ENCODE measurements at places on chromosomes 3 and 15. TPM values are rescaled to one million over a fixed set of nuclear protein-coding genes. Genes with fewer than 3 reads are reported as not detected.

DNA sequence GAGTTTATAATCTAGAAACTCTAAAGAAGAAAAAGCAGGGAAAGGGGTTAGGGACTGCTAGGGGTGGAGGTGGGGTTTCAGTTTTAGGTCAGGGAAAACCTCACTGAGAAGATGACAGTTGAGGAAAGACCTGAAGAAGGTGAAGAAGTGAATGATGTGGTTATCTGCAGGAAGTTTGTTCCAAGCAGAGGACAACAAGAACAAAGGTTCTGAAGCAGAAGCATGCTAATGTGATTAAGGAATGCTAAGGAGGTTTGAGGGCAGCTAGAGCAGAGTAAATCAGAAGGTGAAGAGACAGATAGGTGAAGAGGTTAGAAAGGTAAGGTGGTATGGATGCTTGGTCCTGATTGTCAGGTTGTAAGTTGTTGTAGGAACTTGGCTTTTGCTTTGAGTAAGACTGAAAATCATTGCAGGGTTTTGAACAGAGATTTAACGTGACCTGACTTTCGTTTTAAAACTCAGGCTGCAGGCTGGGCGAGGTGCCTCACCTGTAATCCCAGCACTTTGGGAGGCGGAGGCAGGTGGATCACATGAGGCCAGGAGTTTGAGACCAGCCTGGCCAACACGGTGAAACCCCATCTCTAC is 8.6 kb downstream of the OXSR1 start:
- peaks cover 78% of the 10 kb centered on the region for H3K4me1 ChIP-seq
- peak overlapping the region; percentile 18 for H3K4me3 ChIP-seq
- H3K36me3 ChIP-seq, result peaks cover 11% of the 10 kb centered on the region

SPTSSB gene
- total RNA-seq, result not detected

GRCh38 chr15:62599791-62600777 is 435.0 kb upstream of the C2CD4B start:
- no peak overlapping the region for H3K27ac ChIP-seq
- peaks cover 18% of the 10 kb centered on the region for H3K36me3 ChIP-seq
- H3K27me3 ChIP-seq, result no peaks in the 10 kb centered on the region
- DNase-seq, result no peak
- H3K4me1 ChIP-seq, result peaks cover 48% of the 10 kb centered on the region
- no peak overlapping the region for H3K4me3 ChIP-seq

DNA sequence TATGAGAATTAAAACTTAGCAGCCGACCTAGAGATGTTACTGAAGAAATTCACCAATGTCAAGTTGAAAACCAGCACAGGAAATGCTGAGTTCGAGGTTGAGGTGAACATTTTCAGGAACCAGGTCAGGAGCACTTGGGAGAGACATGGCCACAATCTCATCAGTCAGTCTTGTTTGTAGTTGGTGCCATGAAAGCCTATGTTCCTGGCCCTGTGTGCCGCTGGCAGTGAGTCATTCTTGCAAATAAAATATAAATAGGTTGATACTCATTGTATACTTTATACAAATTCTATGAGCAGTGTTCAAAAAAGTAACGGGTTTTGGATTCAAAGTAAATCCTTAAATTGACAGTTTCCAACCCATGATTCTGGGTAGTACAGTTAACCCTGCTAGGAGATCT is 1.5 kb upstream of the FSIP1 start:
- H3K36me3 ChIP-seq, result peaks cover 14% of the 10 kb centered on the region
- H3K27ac ChIP-seq, result peak overlapping the region; percentile 76
- peaks cover 58% of the 10 kb centered on the region for H3K4me1 ChIP-seq

DNA sequence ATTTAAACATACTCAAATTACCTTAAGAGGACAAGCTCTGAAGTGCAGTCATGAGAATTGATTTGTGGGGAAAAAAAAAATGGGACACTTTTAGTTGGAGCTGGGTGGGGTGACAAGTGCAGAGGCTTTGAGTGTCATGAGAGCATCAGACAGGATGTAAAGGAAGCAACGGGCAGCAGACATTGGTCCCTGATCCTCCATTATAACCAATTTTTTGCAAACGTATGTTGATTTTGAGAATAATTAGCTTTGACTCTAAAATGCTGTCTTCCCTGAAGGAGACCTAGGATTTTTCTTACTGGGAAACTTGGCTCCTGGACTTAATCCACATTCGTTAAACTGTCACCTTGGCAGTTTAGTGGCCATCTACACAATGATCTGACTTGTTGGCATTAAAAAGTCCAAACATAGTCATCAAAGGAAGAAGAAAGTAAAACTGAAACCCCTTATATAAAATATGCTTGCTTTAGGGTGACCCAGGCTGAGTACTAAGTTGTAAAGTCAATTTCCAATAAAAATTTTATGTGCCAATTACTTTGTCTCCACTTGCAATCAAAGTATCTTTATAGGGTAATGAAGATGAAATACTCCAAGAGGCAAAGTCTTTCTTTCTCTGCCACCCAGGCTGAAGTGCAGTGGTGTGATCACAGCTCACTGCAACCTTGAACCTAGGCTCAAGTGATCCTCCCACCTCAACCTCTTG is 45.6 kb downstream of the BCL2L10 start:
- DNase-seq, result no peak
- peaks cover 41% of the 10 kb centered on the region for H3K36me3 ChIP-seq
- H3K27ac ChIP-seq, result no peak overlapping the region

DNA sequence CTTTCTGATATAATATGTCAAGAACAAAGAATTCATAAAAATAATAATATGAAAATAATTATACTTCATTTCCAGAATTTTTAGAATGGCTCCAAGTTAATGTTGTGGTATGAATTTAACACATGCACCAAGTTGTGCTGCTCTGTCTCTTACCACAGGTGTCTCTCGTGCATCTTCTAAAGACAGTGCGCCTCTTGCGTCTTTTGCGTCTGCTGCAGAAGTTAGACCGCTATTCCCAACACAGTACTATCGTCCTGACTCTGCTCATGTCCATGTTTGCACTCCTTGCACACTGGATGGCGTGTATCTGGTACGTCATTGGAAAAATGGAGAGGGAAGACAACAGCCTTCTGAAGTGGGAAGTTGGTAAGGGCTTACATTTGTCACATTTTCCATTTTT is 246.6 kb downstream of the KCNH8 start:
- no peak overlapping the region for H3K27ac ChIP-seq
- no peak for DNase-seq
- no peak overlapping the region for H3K4me3 ChIP-seq
- H3K36me3 ChIP-seq, result no peaks in the 10 kb centered on the region
- H3K4me1 ChIP-seq, result no peaks in the 10 kb centered on the region

DNA sequence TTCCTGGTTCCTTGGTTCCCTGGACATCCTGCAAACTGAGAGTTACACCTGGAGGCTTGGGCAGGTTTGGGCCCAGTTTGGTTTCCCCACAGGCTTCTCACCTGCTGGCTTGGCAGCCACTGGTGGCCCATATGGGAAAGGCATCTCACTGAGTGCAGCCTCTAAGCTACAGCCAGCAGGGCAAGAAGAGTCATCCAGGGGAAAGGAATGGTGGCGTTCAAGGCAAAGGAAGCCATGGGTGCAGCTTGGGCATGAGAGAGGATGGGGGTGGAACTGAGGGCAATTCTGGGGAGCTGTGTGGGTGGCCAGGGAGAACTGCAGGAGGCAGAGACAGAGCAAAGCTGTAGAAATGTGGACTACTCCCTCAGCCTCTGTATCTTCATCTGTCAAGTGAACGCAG is 106.4 kb downstream of the EPHB1 start:
- no peak overlapping the region for H3K27ac ChIP-seq
- H3K4me1 ChIP-seq, result no peaks in the 10 kb centered on the region
- H3K4me3 ChIP-seq, result no peak overlapping the region
- no peak for DNase-seq

TTC21A gene
- total RNA-seq, result 2.6 TPM

GPR27 gene
- total RNA-seq, result not detected

DNA sequence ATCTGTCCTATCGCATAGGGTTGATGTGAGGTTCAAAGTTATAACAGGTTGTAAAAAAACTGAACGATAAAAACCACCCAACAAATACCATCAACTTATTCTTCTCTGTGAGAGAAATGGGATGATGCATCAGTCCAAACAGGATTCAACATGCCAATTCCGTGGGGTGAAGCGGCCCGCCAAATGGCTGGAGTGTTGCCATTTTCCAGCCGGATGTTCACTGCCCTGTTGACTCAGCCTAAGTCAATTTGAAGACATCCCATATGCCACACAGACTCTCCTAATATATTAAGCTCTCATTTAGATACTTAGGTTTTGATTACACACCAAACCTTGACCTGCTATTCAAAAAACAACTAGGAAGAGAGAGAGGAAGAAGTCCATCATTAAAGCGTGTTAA is 311.1 kb downstream of the VPS13C start:
- no peak for DNase-seq
- no peak overlapping the region for H3K4me3 ChIP-seq
- H3K27ac ChIP-seq, result no peak overlapping the region
- no peaks in the 10 kb centered on the region for H3K4me1 ChIP-seq
- no peaks in the 10 kb centered on the region for H3K27me3 ChIP-seq

- no peaks in the 10 kb centered on the region for H3K27me3 ChIP-seq
- no peak overlapping the region for H3K4me3 ChIP-seq
- no peaks in the 10 kb centered on the region for H3K4me1 ChIP-seq
- H3K27ac ChIP-seq, result no peak overlapping the region
- H3K36me3 ChIP-seq, result no peaks in the 10 kb centered on the region
- DNase-seq, result no peak
Measured at GRCh38 chr3:139586420-139587017, 47.0 kb upstream of the RBP1 start.

DNA sequence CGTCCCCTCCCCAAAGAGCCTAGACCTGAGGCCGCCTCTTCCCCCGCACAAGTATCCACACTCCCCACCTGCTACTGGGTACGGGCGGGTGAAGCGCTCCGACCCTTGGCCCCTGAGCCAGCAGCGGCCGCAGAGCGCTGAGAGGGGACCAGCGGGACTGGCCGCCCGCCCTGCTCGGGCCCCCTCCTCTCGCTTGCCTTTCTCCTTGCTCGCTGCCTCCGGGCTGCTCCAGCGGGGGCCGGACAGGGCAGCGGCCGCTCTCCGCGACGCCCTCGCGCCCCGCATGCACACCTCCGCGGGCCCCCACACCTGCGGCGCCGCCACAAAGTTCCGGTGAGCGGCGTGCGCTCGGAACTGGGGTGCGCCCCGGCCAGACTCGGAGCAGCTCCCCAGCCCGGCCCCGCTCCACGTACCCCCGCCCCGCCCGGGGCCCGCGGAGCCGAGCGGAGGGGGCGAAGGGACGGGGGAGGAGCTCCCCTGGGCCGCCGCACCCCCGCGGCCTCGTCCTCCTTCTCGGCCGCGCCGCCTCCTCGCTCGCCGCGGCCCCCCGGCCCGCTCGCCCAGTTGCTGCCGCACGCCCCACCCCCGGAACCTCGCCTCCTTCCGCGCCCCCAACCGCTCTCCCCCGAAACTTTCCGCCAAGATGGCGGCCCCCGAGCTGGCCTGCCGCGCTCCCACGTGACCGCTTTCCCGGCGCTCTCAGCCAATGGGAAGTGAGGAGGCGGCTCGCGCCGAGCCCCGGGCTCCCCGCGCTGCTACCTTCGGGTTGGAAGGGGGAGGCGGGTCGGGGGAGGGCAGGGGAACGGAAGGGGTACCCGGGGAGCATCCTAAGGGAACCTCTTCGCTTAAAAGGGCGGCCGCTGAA is 704 bp downstream of the DLG1 start:
- H3K36me3 ChIP-seq, result peaks cover 5% of the 10 kb centered on the region
- peak; percentile 80 for DNase-seq
- no peaks in the 10 kb centered on the region for H3K27me3 ChIP-seq
- H3K4me3 ChIP-seq, result peak overlapping the region; percentile 98
- H3K27ac ChIP-seq, result peak overlapping the region; percentile 86
- H3K4me1 ChIP-seq, result peaks cover 54% of the 10 kb centered on the region

ANKUB1 gene
- total RNA-seq, result not detected

RETNLB gene
- not detected for total RNA-seq

GRCh38 chr15:78282324-78282723 is 17.1 kb downstream of the SKIC8 start:
- H3K4me3 ChIP-seq, result no peak overlapping the region
- peak overlapping the region; percentile 3 for H3K27ac ChIP-seq
- peaks cover 28% of the 10 kb centered on the region for H3K4me1 ChIP-seq
- H3K36me3 ChIP-seq, result peaks cover 17% of the 10 kb centered on the region

GRCh38 chr15:77475898-77476297 is 55.2 kb downstream of the HMG20A start:
- H3K36me3 ChIP-seq, result peaks cover 36% of the 10 kb centered on the region
- H3K4me3 ChIP-seq, result no peak overlapping the region
- peaks cover 21% of the 10 kb centered on the region for H3K4me1 ChIP-seq
- no peak overlapping the region for H3K27ac ChIP-seq
- DNase-seq, result no peak
- H3K27me3 ChIP-seq, result no peaks in the 10 kb centered on the region

GRCh38 chr3:52880047-52880446 is 17.3 kb downstream of the STIMATE start:
- no peak overlapping the region for H3K4me3 ChIP-seq
- peaks cover 12% of the 10 kb centered on the region for H3K36me3 ChIP-seq
- DNase-seq, result no peak

CFAP161 gene
- total RNA-seq, result 0.33 TPM

PFN2 gene
- 338 TPM for total RNA-seq

SIDT1 gene
- not detected for total RNA-seq

DNA sequence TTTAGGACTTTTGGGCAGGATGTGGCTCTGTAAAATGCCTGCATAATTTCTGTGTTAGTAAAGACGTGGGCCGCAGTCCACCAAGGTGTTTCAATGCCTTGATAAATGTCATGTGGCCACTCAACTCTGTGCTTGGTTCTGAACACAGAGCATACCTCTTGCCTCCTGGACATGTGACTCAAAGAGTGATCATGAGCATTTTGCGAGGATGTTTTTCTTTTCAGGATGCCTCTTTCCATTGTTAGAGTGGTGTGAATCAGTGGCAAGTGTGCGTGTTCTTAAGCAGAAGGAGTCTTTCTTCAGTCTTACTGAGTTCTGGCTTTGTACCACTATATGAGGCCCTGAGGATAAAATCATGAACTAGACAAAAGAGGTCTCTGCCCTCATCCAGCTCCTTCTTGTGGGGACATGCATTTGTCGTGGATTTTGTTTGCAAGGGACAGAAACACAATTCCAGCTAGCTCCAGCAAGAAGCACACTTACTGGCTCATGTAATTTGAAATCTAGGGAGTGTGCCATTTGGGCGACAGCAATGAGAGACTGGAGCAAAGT is 363.4 kb downstream of the LRTM1 start:
- no peaks in the 10 kb centered on the region for H3K4me1 ChIP-seq
- H3K36me3 ChIP-seq, result no peaks in the 10 kb centered on the region
- H3K27ac ChIP-seq, result no peak overlapping the region

- peaks cover 64% of the 10 kb centered on the region for H3K4me1 ChIP-seq
- peaks cover 5% of the 10 kb centered on the region for H3K27me3 ChIP-seq
- no peaks in the 10 kb centered on the region for H3K36me3 ChIP-seq
- H3K27ac ChIP-seq, result peak overlapping the region; percentile 77
Measured at GRCh38 chr15:58547628-58548307, 116.0 kb downstream of the LIPC start.

GRCh38 chr3:114035896-114036295 is 20.4 kb downstream of the CCDC191 start:
- H3K36me3 ChIP-seq, result peaks cover 3% of the 10 kb centered on the region
- DNase-seq, result no peak
- H3K4me3 ChIP-seq, result no peak overlapping the region
- H3K4me1 ChIP-seq, result peaks cover 14% of the 10 kb centered on the region
- H3K27ac ChIP-seq, result no peak overlapping the region

GRCh38 chr3:128701342-128702212 is 24.4 kb upstream of the RAB7A start:
- H3K4me1 ChIP-seq, result peaks cover 13% of the 10 kb centered on the region
- H3K36me3 ChIP-seq, result no peaks in the 10 kb centered on the region
- H3K4me3 ChIP-seq, result no peak overlapping the region
- no peak for DNase-seq

Data from HFFc6 (cell line).